NCI-H82 (cell line): ENCODE measurements at places on chromosomes 7 and 10.

DNA sequence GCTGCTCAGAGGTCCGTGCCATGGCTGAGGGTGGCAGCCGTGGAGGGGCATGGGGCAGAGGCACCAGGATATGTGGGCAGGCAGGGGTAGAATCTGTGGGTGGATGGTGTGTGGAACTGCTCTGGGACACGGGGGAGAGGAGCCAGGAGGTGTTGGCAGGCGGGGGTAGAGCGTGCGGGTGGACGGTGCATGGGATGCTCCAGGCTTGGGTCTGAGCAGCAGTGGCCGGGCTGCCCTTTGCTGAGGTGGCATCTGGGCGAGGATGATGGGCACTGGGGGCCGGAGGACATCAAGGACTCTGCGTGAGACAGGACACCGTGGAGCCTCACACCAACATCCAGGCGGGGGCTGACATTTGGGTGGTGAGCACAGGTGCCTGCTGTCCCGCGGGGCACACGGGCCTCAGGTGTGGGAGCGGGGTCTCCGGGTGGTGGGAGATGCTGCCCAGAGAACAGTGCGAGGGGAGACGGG is 46.2 kb downstream of the JAKMIP3 start:
- no peak for DNase-seq

- no peak for DNase-seq
Measured at GRCh38 chr10:63286754-63287264, 153.7 kb downstream of the NRBF2 start.

- DNase-seq = no peak
Measured at GRCh38 chr10:60968504-60968903, 24.5 kb upstream of the RHOBTB1 start.

- DNase-seq = no peak
Measured at GRCh38 chr10:72639441-72639873, 13.6 kb upstream of the MICU1 start.

GRCh38 chr10:88971221-88972061 is 18.9 kb upstream of the ACTA2 start:
- no peak for DNase-seq

DNA sequence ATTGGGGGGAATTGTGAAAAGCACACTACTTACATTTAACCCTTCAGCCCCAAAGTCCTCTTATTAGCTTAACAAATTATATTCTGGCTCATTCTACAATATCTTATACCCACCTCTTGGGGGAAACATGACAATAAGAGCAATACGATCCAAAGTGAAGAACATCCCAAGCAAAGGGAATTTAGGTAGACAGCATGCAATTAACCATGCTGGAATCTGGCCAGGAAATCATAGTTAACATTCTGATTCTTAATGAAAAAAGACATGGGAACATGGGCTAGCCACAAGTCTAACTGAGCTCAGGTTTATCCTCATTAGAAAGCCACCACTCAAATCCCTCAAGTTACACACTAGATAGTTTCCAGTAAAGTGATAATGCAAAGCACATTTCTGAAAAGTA is 241.9 kb upstream of the SLC26A5 start:
- DNase-seq = no peak

- DNase-seq = peak; percentile 65
Measured at GRCh38 chr10:21520949-21521348, 4.5 kb downstream of the SKIDA1 start.

DNA sequence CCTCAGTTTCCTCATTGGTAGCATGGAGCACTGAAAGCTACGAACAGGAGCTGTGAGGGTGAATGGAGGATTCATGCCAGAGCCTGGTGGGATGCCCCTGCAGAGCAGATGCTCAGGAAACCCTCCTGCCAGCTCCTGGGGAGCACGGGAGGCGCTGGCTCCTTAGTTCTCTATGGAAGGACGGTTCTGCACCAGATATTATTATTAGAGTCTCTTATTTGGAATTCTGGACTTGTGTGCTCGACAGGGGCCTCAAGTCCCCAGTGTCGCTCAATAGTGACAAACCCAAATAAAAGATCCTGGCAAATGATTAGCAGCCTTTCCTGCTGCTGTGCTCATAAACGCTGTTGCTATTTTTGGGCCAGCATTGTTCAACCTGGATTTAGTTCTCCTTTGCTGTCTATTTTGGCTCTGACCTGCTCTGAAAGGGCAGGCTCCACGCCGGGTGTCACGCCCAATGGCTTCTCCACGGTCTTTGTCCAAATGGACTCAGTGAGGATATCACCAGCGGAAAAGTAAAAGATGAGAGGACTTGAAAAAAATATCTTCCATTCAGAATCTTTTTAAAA is 23.0 kb upstream of the KLF6 start:
- DNase-seq = no peak

DNA sequence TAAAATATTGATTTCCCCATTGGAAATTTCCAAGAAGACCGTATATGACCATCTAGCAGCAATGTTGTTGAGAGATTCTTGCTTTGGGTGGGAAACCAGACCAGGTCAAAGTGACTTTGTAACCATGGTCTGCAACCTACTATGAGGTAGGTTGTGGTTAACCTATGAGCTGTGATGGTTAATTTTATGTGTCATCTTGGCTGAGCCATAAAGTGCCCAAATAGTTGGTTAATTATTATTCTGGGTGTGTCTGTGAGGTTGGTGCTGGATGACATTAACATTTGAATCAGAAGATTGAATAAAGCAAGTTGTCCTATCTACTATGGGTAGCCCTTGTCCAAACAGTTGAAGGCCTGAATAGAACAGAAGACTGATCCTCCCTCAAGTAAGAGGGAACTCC is 18.3 kb upstream of the RALA start:
- no peak for DNase-seq

- no peak for DNase-seq
Measured at GRCh38 chr7:110693344-110693743, 397.6 kb upstream of the LRRN3 start.

DNA sequence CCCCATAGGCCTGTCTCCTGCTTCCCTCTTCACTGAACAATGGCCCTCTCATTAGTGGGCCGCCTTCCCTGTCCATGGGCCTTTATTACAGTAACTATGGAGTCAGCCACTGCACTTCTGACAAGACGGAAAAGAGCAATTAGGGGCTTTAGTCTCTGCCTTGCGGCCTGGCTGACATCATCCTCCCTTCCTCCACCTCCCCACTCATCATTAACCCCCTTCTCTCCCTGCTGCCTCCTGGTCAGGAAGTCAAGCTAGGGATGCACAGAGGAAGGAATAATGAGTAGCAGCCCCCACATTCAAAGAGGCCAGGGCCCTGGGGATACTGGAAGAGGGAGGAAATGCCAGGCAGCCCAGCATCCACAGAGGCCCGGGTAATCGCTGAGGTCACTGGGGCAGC is 101.6 kb upstream of the PLXNA4 start:
- DNase-seq = no peak

- DNase-seq = no peak
Measured at GRCh38 chr10:133444342-133445267, 9.1 kb upstream of the SCART1 start.

DNA sequence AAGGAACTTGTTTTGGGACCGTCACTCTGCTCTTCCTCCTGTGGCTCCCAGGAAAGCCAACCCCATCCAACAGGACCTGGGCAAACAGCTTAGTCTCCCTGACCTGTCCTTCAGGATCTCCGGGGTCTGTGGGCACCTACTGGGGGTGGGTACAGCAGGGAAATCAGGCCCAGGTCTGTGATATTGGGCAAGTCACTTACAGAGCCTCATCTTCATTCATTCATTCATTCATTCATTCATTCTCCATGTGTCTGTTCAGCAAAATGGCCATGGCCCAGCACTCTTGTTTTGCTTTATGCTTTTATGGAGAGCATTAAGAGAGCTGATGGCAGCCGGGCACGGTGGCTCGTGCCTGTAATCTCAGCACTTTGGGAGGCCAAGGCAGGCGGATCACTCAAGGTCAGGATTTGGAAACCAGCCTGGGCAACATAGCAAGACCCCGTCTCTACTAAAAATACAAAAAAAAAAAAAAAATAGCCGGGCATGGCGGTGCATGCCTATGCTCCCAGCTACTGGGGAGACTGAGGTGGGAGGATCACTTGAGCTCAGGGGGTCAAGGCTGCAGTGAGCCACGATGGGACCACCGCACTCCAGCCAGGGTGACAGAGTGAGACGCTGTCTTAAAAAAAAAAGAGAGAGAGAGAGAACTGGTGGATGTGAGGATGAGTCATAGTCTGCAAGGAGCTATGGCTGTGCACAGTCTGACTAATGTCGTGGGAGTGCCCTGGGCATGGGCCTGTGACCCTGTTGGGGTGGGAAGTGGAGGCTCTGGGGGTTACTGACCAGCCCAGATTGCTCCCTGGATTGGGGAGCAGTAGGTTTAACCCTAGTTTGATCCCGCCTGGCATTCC is 54.3 kb downstream of the CLIP2 start:
- DNase-seq = no peak

DNA sequence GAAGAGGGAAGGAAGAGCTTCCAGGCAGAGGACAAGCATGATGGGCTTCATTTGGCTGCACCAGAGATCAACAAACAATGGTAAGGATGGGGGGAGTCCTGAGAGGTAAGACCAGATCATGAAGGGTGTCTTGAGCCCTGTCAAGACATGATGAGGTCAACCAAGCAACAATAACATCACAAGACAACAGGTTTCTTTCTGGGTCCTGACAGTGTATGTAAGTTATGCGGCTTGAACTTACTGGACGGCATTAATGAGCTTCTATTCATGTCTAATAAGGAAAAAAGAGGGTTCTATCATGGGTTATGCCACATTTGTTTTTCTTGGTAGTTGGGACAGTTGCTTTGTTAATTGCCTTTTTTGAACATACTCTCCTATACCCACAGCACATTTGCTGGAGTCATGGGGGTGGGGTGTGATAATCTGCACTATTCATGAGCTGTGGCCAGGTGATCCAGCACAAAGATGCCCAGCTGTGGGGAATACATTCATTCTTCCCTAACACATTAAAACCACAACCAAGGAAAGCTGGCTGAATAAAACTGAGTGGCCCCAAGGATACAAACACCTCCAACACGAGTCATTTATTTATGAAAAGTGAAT is 168.8 kb upstream of the KLF14 start:
- no peak for DNase-seq

DNA sequence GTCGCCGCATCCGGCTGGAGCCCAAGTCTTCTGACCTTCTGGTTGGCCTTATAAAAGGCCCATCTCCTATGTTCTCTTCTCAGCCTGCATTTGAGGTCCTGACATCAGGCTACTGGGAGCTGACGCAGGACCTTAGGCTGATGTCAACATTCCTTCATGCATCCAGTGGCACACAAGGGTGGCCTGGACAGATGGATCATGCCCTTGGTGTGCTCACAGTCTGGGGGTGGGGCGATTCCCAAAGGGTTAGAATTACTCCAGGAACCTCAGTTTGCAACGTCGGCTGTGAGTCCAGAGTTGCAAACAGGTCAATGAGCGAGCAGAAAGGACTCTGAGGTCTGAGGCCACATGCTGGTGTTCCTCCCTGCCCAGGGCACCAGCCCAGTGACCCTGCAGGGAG is 8.2 kb upstream of the CLIP2 start:
- no peak for DNase-seq

- peak; percentile 75 for DNase-seq
Measured at GRCh38 chr7:141071260-141071854, 2.5 kb upstream of the TMEM178B start.

DNA sequence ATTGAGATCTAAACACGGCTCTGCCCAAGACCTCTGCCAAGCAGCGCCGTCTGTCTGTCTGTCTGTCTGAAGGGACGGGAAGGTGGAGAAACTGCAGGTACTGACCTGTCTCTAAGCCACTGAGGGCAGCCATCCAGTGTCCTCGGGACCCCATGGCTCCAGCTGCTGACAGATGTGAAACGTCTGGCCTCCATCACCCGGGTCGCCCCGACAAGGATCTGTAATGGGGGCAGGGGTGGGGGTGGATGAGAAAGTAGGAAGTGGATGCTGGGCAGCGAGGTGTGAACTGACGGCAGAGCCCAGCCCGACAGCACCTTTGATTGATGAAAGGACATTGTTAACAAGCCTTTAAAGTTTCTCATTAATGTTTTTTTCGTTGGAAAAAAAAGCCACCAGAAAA is 193.1 kb downstream of the EBF3 start:
- DNase-seq = no peak

DNA sequence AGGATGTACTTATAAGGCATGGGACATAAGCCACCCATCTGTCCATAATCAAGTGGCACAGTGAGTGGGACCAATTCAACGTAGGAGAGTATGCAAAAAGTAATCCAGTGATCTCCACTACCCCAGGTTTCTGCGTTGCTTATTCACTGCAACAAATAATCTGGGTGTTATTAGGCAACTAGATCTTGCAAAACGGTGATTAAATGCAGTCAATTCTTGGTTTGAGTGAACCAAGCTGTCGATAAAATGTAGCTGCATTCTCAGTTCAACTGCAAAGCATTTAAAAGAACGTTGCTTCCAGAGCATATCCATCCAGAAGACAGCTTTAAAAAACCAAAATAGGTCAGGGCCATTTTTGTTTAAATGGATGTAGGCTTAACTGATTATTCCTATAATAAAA is 5.0 kb downstream of the LSMEM1 start:
- DNase-seq = peak; percentile 38

GRCh38 chr10:11454958-11455566 is 156.4 kb downstream of the USP6NL start:
- no peak for DNase-seq

- DNase-seq = peak; percentile 10
Measured at GRCh38 chr7:34406848-34407530, 251.0 kb upstream of the NPSR1 start.

DNA sequence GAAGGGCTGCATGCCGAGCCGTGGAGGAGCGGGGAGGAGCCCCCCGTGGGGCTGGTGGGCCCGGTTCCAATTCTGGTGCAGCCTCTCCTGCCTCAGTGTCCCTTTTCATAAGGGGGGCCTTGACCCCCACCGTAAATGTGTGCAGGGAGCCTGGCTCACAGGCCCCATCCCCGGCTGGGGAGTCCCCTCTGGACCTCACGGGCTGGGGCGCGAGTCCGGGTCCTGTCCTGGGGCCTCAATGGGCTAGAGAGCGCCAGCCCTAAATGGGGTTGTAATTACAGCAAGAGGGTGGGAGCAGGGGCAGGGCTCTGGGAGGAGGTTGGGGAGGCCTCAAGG is 203.0 kb downstream of the ELFN1 start:
- no peak for DNase-seq

DNA sequence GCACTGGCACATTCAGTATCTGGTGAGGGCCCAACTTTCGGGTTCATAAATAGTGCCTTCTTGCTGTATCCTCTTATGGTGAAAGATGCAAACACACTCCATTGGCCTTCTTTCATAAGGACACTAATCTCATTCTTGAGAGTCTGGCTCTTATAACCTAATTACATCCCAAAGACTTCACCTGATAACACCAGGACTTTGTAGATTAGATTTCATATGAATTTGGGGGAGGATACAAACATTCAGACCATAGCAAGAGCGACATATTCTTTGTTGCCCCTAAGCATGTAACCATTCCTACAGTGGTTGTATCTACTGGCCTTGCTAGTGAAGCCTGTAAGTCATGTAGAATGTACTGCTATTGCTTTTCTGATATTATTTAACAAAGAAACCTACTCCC is 525.2 kb downstream of the GFRA1 start:
- DNase-seq = peak; percentile 9

DNA sequence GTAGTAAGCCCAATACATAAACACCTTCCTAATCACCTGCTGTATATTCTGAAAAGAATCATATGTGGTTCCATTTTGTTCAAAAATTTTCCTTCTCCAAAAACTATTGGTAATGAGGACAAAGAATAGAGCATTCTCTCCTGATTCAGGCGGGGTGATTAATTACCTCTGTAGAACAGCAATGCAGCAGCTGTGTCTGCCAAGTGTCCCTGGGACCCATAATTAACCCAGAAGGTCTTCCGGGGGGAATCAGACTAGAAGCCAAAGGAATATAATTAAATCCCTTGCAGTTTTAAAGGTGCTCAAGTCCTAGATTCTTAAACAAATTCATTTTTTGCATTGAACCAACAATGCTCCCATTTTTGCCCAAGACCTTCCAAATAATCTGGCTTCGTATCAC is 60.3 kb upstream of the ABLIM1 start:
- no peak for DNase-seq
